ENCODE measurements at places on chromosomes 4 and X.
A peak's percentile ranks its signal among the peaks of the same experiment; 100 is the strongest.

DNA sequence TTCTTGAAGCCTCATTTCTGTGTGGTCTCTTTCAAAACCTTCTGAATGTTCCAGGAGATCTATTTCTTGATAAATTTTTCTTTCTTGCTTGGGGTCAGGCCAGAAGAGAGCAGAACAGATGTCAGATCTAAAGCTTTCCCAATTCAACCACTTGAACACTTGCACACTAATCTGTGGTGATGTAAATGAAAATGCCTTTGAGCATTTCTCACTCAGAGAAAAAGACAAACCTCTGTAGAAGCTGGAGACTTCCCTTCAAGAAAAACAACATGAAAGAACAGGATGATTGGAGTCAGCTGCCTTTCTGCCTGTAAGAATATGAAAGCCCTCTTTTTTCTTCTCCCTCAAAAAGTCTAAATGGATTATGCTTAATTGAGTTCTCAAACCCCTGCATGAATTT is 11.2 kb downstream of the IGFBP7 start:
- no peak for DNase-seq

GRCh38 chr4:154634058-154634457 is 21.6 kb upstream of the FGG start:
- DNase-seq, result no peak

- DNase-seq, result no peak
Measured at GRCh38 chr4:180734753-180735432, 1508.3 kb upstream of the TENM3 start.

GRCh38 chr4:856225-856901 is 30.4 kb upstream of the CPLX1 start:
- peak; percentile 14 for DNase-seq

DNA sequence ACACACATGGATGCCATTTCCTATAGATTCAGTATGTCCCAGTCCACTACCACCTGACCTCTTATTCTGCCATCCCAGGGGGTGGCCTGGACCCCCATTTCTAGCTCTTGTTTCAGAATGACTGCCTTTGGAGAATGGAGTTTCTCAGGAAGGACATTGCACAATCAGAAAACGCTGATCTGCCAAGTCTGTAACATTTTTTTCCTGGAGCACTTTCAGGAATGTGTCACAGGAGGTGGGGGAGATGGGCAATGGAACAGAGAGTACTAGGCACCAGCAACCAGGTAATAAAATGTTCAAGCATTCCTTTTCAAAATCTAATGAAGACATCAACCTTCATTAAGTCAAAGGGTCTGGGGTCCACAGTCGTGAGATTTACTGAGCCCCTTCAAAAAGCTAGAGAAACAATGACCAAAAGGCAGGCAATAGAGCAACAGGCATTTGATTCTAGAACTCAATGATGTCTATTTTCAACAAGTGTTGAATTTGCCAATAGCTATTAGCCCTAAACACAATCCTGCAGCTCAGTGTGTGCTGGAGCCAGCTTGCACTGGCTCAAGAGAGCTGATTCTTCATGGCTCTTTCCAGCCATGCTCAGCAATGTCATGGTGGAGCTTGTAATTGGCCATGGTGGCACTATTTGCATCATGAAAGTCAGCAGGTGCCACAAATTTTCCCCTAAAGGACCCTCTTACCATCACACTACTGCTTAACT is 87.1 kb downstream of the KDR start:
- DNase-seq, result no peak

DNA sequence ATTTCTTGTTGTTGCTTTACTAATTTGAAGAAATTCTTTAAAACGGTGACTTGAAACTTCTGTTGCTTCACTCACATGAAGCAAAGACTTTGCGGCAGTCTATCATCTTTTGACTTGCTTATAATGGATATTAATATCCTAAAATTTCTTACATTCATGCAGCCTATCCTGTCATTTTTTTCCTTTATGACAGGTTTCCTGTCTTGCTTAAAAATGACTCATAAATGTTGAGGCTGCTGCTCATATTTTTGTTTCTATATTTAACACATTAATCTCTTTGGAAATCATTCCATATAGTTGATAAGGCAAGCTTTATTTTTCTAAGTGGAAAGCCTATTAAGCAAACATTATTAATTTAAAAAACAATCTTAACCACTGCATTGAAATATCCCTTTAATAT is 176.6 kb upstream of the GALNTL6 start:
- DNase-seq, result no peak

DNA sequence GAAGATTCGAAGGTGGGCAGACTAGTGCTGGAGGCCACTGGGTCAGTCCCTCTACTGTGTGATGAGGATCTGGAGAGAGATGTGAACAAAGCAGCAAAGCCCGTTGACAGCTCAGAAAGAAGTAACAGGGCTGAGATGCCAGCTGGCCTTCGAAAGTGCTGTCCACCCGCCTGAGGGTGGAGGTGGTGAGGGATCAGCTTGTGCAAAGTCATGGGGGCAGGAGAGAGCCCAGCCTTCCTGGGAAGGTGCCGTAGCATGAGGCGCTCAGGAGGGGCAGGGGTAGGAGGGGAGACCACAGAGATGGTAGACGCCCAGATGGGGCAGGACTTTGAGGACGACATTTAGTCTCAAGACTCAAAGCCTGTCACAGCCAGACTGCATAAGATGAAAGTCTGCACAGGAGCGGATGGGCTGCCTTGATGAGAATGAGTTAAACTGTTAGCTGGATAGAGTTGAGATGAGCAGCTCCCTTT is 19.7 kb downstream of the TBC1D14 start:
- no peak for DNase-seq

DNA sequence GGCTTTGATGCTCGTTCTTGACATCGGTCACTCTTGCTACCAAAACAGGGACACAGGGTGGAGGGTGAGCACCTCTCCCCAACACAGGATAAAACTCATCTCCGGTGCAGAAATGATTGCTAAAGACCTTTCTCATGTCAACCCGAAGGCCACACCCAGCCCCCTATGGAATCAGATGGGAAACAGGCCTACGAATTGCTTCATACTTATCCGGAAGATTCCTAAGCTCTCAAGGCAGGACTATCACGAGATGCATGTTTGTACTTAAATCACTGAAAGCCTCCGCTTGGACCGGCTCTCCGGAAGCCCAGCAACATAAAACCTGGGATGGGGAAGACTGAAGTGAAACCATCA is 74.9 kb downstream of the MTMR1 start:
- no peak for DNase-seq

GRCh38 chr4:102759831-102760644 is 730 bp downstream of the MANBA start:
- DNase-seq, result peak; percentile 40

DNA sequence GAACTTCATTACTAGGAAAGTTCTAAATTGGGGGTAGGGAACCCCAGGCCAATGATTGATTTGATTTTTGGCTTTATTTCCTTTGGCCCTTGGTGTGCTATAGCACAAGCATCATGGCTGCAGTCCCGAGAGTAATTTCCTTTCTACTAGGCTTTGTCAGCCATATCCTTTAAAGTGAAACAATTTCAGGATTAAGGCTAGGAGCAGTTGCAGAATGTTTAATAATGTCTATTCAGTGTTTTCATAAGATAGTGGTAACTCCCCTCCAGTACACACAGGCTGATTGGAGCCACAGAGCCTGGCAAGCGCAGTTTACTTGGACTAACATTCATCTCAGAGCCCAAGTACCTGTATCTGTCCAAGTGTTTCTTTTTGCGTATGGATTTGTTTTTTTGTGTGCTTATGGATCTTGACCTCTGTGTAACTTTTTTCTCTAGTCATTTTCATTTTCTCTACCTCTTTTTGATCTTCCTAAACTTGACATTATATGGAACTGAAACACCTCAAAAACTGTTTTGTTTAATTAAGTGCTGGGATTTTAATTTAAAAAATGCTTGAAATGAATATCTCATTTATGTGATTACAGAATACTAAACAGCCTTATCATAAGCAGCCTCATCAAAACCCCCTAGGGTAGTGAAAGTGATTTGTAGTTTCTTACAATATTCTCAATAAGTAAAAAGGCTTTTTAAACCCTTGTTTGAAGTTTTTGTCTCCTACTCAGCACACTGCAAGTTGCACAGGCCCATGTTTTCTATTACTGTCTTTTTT is 7.5 kb downstream of the STIM2 start:
- DNase-seq, result no peak

DNA sequence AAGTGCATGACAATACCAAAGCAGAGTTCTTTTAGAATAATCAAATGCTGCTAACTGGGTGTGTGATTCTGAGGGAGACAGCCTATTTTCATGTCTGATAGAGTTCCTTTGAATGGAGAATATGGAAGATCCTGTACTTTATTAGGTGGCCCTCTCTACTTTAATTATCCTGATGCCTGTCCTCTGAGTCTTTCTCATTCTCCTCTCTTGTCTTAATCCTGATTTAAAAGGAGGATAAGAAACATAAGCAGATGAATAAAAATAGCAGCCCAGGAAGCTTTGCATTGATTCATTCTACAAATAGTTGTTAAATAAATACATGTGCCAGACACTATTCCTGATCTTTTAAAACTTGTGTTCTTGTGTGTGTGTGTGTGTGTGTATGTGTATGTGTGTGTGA is 387.3 kb downstream of the SPRY1 start:
- no peak for DNase-seq

- peak; percentile 36 for DNase-seq
Measured at GRCh38 chrX:50988649-50989048, 78.1 kb downstream of the BMP15 start.

DNA sequence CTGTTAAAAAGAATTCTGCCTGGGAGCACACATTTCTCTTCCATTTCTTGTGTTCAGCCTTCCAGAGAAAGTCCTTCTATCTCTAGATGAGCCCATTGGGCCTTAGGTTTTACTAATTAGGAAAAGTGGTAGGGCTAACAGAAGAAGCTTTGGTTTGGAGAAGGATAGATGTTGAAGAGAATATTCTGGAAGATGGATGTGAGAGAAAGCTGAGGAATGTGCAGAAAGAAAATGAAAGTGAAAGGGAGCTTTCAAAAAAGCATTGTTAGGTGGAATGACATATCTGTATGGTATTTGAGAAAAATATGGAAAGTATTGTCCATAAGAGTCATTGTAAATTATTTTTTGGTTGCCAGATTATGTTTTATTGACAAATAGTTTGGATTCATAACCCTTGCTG is 474.8 kb upstream of the SLIT2 start:
- DNase-seq, result no peak

DNA sequence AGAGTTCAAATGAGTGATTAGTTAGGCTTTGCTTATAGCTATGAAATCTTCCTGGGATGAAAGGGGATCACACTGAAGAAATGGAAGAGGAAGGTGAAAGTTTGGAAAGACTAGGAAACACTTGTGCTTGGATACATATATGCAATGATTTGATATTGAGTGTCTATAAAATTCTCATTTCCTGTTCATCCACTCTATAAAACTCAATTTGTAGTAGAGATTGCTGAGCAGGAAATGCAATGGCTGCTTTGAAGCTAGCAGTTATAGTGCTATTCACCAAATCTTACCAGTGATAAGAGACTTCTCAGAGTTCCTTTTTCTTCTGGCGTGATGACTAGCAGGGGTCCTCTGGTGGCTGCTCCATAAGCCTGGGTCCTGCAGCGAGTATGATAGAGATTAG is 128.1 kb upstream of the HPF1 start:
- no peak for DNase-seq

- DNase-seq, result peak; percentile 19
Measured at GRCh38 chrX:3262901-3263300, 83.6 kb downstream of the MXRA5 start.

All from activated CD4-positive, alpha-beta T cell treated with anti-CD3 and anti-CD28 coated beads, Interleukin-10, Interleukin-2, amounts not matched to agents 100 ng/mL and 50 ng/mL, durations not matched to agents 16 hours and 8 hours (primary cell).